Cardiac muscle cell (in vitro differentiated cells and primary cell): ENCODE measurements at places on chromosomes 5 and 9. TPM values are rescaled to one million over a fixed set of nuclear protein-coding genes. Genes with fewer than 3 reads are reported as not detected.

GRCh38 chr5:2848619-2849018 lies 97.1 kb upstream of the IRX2 start:
- peaks cover 4% of the 10 kb centered on the region for H3K4me1 ChIP-seq
- no peak for DNase-seq
- H3K27me3 ChIP-seq: no peaks in the 10 kb centered on the region
- H3K27ac ChIP-seq: no peak overlapping the region
- H3K36me3 ChIP-seq: no peaks in the 10 kb centered on the region

DNA sequence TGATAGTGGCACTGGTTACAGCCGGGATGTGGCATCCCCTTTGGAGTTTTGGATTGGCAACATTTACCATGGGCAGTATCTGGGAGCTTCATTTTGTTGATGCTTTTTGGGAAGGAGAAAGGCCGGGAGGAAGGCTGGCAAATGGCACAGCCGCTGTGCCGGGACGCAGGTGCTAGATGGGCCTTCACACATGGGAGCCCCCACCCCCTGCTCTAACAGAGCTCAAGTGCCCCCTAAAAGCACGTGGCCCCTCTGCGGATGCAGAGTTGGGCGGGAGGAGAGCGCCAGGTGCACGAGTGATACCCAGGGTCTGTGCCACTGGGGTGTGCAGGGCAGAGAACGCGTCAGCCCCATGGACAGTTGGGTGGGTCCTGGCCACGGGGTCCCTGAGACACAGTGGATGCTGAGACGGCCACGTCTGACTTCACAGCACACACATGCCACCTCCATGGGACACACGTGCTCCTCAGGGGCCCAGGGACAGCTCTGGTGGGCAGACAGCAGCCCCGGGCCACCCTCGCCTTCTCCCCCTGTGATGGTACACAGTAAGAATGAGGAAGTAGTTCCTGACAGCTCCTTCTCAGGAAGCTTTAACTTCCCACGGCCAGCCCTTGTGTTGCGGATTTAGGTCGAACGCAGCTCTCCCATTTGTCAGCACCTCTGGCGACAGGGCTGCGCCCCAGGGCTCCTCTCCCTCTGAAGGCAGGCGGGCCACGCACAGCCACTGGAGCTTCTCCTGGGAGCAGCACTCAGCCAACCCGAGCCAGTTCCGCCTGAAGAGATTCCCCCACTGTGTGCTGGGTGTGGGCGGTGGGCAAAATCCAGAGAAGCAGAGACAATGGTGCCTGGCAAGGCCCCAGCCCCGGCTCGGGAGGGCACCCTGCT lies 10.8 kb downstream of the SLC9A3 start:
- no peaks in the 10 kb centered on the region for H3K36me3 ChIP-seq
- no peak overlapping the region for H3K4me3 ChIP-seq
- H3K27me3 ChIP-seq: peaks cover 14% of the 10 kb centered on the region
- H3K4me1 ChIP-seq: no peaks in the 10 kb centered on the region
- no peak overlapping the region for H3K27ac ChIP-seq
- no peak for DNase-seq

GRCh38 chr9:15220658-15221318 lies 86.2 kb downstream of the TTC39B start:
- peak; percentile 19 for DNase-seq
- no peaks in the 10 kb centered on the region for H3K4me1 ChIP-seq
- H3K27me3 ChIP-seq: no peaks in the 10 kb centered on the region

Gene IL7R
- total RNA-seq: not detected in 2 replicates

- peaks cover 16% of the 10 kb centered on the region for H3K36me3 ChIP-seq
- no peak for DNase-seq
- H3K4me3 ChIP-seq: no peak overlapping the region
- no peak overlapping the region for H3K27ac ChIP-seq
- no peaks in the 10 kb centered on the region for H3K27me3 ChIP-seq
Measured at GRCh38 chr9:5719100-5719926, 90.4 kb downstream of the RIC1 start.

GRCh38 chr5:179827680-179828079 lies 7.0 kb downstream of the SQSTM1 start:
- H3K27me3 ChIP-seq: no peaks in the 10 kb centered on the region
- DNase-seq: no peak
- H3K27ac ChIP-seq: peak overlapping the region; percentile 6
- peaks cover 56% of the 10 kb centered on the region for H3K36me3 ChIP-seq

Gene CCL27
- total RNA-seq: 0.77 and 2.0 TPM in 2 replicates

DNA sequence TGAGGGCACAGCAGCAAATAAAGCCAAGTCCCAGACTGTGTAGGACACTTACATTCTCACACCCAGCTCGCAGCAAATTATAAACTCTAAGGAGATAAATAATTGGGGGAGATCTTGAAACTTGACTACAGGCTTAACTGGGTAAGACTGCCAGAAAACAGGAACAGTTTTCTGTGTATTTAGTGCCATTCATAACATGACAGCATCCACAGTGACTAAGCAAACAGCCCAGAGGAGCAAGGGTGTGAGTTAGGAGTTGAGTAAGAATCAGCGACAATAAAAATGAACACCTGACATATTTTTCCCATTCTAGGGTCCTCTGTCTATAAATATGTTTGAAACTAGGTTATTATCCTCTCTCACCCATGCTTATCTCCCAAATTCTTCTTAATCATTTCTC lies 370.9 kb upstream of the WWC1 start:
- no peaks in the 10 kb centered on the region for H3K36me3 ChIP-seq
- no peaks in the 10 kb centered on the region for H3K27me3 ChIP-seq

DNA sequence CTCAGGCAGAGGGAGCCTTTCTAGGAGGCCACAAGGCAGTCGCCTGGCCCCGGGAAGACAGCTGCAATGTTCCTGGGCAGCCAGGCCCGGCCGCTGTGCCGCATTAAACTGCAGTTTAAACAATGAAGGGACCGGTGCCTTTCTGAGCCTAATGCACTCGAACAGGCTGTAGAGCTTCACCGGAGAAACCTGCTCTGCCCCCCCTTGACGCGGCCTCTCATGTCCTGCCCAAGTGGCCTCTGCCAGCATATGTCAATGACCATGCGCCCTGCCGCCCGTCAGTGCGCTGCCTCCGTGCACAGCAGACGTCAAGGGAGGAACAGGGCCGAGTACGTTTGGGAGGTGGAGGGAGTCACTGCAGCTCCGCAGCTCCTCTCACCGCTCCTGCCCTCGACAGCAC lies 38.4 kb upstream of the BARHL1 start:
- no peak overlapping the region for H3K27ac ChIP-seq
- no peaks in the 10 kb centered on the region for H3K36me3 ChIP-seq
- peaks cover 4% of the 10 kb centered on the region for H3K4me1 ChIP-seq
- H3K4me3 ChIP-seq: no peak overlapping the region

Gene PDGFRB
- 4.2 and 5.4 TPM in 2 replicates for total RNA-seq

DNA sequence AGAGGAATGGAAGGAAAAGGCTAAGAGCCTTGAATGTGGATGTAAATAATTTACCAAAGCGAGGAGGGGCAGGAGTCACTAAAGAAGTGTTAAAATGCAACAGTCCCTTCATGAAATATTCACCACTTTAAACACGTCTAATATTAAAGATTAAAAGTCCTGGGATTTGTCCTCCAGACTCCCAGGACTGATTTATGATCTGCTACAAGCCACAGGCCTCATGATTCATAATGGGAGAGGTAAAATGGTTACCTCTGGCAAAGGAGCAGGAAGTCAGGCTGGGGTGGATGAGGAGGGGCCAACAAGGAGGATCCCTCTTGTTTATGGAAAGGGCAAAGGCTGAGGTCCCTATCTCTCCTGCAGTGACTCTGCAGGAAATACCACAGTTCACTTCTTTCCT lies 292.4 kb downstream of the TRIM32 start:
- no peak overlapping the region for H3K27ac ChIP-seq
- H3K4me3 ChIP-seq: no peak overlapping the region
- no peaks in the 10 kb centered on the region for H3K27me3 ChIP-seq
- no peak for DNase-seq
- no peaks in the 10 kb centered on the region for H3K36me3 ChIP-seq

GRCh38 chr5:134374232-134374631 lies 2.9 kb downstream of the UBE2B start:
- DNase-seq: no peak
- no peak overlapping the region for H3K27ac ChIP-seq
- H3K4me3 ChIP-seq: no peak overlapping the region
- H3K27me3 ChIP-seq: no peaks in the 10 kb centered on the region

DNA sequence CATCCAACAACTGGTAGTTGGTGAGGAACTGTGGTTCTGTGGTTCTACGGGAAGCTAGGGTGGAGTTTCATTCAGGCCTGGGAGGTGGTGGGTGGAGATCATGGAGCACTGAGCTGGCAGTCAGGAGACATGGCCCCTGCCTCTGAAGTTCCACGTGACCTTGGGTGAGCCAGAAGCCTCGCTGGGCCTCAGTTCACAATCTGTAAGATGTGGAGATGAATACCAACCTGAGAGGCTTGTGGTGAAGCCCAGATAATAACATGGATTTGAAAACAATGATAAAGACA lies 177.9 kb downstream of the MACROH2A1 start:
- H3K36me3 ChIP-seq: no peaks in the 10 kb centered on the region
- no peak for DNase-seq
- peaks cover 4% of the 10 kb centered on the region for H3K4me1 ChIP-seq
- H3K4me3 ChIP-seq: no peak overlapping the region
- no peak overlapping the region for H3K27ac ChIP-seq

- peaks cover 9% of the 10 kb centered on the region for H3K4me1 ChIP-seq
- H3K4me3 ChIP-seq: peak overlapping the region; percentile 80
- no peak for DNase-seq
- H3K36me3 ChIP-seq: peaks cover 18% of the 10 kb centered on the region
- H3K27ac ChIP-seq: peak overlapping the region; percentile 77
Measured at GRCh38 chr5:144169904-144170275, 569 bp downstream of the YIPF5 start.

DNA sequence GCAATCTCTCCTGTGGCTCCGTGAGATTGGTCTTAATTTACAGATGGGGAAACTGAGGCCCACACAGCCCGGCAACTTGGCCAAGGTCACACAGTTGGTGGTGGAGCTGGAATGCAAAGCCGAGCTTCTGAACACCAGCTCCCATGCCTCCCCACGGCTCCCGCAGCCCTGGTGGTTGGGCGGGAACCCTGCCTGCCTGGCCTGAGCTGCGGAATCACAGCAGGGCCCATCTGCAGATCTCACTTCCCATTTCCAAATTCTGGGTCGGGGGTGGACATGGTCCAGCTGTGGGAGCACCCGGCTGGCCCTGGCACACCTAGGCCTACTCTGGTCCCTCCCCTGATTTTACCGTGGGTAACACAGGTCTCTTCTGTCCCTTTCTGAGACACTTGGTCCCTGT lies 35.3 kb upstream of the PHYKPL start:
- H3K27ac ChIP-seq: no peak overlapping the region
- DNase-seq: no peak
- no peaks in the 10 kb centered on the region for H3K36me3 ChIP-seq
- no peaks in the 10 kb centered on the region for H3K4me1 ChIP-seq
- no peaks in the 10 kb centered on the region for H3K27me3 ChIP-seq
- no peak overlapping the region for H3K4me3 ChIP-seq

GRCh38 chr5:36442352-36442751 lies 140.7 kb upstream of the RANBP3L start:
- no peak overlapping the region for H3K27ac ChIP-seq
- H3K36me3 ChIP-seq: no peaks in the 10 kb centered on the region

Gene MAP1B
- total RNA-seq: 142 and 258 TPM in 2 replicates

- no peak overlapping the region for H3K4me3 ChIP-seq
- H3K4me1 ChIP-seq: no peaks in the 10 kb centered on the region
- H3K27ac ChIP-seq: no peak overlapping the region
- H3K36me3 ChIP-seq: no peaks in the 10 kb centered on the region
- peaks cover 4% of the 10 kb centered on the region for H3K27me3 ChIP-seq
- no peak for DNase-seq
Measured at GRCh38 chr5:51033215-51033614, 350.0 kb upstream of the ISL1 start.

DNA sequence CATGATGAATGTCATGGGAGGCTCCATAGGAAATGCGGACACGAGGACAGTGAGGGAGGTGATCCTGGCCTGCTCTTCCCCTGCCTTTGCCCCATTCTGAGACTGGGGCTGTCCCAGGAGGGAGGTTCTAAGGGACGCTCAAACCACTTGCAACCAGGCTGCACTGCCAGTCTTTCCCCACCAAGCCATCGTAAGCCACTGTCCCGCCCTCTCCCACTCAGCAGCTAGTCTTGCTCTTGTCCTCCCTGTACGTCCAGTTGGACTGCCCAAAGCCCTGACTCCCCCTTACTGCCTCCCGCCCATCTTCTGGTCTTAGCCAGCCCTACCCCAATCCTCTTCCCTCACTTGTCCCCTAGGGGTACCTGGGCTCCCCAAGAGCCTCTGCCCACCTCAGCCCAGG lies 115.7 kb downstream of the FSTL4 start:
- no peak overlapping the region for H3K27ac ChIP-seq
- H3K4me1 ChIP-seq: no peaks in the 10 kb centered on the region
- H3K27me3 ChIP-seq: no peaks in the 10 kb centered on the region
- no peaks in the 10 kb centered on the region for H3K36me3 ChIP-seq
- no peak for DNase-seq

Gene UAP1L1
- 5.8 and 13.3 TPM in 2 replicates for total RNA-seq

DNA sequence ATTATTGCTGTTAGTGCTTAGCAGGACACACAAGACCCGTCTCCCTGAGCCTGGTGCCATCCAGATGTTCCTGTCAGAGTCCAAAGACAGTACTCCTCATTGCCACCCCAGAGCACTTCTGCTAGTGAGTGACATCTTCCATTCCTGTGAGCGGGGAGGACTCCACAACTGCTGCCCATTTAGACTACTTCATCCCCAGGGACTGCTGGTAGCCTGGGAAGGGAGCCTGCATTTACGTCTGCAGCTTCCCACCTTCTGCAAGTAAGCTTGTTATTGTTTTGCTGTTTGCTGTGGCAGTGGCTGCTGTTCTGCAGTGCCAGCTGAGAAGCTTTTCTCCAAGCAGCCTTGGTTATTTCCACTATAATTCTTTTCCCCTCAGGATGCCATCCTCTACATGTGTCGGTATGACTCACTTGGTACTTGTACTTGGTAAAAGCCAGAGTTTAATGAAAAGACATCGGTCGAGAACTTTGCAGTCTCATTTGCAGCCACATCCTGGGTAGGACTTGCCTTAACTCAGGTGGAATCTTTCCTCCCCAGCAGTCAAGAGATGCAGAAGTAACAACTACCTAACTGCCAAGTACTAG lies 10.6 kb upstream of the MAP1B start:
- no peak overlapping the region for H3K27ac ChIP-seq
- no peaks in the 10 kb centered on the region for H3K4me1 ChIP-seq
- no peaks in the 10 kb centered on the region for H3K27me3 ChIP-seq
- no peak overlapping the region for H3K4me3 ChIP-seq

Gene PPP3R2
- not detected in 2 replicates for total RNA-seq

- H3K27ac ChIP-seq: no peak overlapping the region
- H3K4me1 ChIP-seq: no peaks in the 10 kb centered on the region
- H3K4me3 ChIP-seq: no peak overlapping the region
- H3K27me3 ChIP-seq: no peaks in the 10 kb centered on the region
- no peaks in the 10 kb centered on the region for H3K36me3 ChIP-seq
Measured at GRCh38 chr5:26578002-26578401, 460.4 kb downstream of the CDH9 start.
